ENCODE measurements at places on chromosomes 5 and 9.

DNA sequence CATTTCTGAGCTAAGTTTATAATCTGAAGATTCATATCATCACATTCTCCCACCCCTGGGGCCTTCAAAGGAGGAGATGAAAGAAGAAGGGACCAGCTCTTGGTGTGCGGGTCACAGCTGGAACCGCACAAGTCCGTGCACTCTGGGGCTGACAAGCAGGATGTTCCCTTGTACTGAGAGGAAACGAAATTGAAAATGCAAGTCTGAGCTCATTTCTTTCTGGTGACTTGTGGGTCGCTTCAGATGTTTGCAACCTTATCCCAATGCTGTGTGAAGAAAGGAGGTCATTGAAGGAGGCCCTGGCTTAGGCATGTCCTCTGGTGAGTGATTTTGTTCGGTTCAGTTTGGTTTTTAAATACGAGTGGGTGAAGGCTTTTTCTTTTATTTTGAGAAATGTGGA, 59.6 kb downstream of the C9orf152 start:
- no peak for DNase-seq

DNA sequence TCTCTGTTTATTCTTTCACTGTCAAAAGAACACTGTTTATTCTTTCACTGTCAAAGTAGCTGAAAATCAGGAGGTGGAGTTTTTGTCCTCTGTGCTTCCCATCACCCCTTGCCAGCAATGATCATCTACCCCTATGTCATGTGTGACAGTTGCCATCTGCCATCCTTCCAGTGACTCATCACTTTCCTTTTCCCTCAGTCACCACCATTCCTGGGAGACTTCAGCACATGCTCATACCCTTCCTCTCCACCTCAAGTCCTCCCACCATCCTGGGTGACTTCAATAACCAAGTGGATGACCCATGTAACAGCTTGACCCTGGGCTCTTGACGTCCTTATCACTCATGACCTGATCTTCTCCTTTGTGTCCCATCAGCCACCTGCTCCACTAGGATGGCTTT, 43.3 kb upstream of the RASEF start:
- DNase-seq, result no peak

GRCh38 chr9:22446589-22446949, at the start of gene DMRTA1:
Gene DMRTA1 (plus strand): TSS chr9:22446824. CDS start chr9:22447066, 242 bp downstream.
- no peak for DNase-seq

- DNase-seq, result no peak
These were observed 235.5 kb upstream of the CDH18 start for GRCh38 chr5:20223451-20223850.

DNA sequence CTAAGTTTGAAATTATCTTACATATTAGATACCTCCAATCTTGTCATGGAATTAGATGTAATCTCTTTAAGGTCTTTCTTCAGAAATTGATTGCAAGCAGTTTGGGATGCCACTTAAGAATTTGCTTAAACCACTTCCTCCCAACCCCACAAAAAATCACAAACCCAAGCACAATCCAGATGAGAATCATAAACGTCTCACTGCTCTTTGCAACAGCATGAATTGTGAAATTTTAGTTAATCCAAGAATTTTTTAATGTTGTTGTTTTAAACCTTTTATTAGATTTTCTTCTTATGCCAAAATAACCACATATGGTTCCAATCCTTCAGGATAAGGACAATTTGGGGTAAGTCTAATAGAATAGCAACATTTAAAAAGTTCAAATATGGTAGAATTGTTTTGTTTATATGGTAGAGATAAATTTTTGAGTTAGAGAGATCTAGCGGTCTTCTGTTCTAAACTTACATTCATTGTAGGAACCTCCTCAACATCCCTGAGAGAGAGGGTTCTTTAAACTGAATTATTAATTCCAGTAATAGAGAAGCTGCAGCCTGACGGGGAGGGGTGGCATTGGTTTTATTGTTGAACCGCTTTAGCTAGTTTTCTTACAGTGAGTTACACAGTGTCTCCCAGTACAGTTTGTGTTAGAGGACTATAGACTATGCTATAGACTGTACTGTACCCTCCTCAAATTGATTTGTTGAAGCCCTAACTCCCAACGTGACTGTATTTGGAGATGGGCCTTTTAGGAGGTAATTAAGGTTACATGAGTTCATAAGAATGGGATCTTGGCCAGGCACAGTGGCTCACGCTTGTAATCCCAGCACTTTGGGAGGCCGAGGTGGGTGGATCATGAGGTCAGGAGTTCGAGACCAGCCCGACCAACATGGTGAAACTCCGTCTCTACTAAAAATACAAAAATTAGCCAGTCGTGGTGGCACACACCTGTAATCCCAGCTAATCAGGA, 24.8 kb upstream of the IL6ST start:
- no peak for DNase-seq

- no peak for DNase-seq
These were observed 5.4 kb downstream of the CFAP90 start for GRCh38 chr5:7845557-7845956.

- no peak for DNase-seq
These were observed 2.6 kb upstream of the PRRC1 start for GRCh38 chr5:127514816-127515215.

DNA sequence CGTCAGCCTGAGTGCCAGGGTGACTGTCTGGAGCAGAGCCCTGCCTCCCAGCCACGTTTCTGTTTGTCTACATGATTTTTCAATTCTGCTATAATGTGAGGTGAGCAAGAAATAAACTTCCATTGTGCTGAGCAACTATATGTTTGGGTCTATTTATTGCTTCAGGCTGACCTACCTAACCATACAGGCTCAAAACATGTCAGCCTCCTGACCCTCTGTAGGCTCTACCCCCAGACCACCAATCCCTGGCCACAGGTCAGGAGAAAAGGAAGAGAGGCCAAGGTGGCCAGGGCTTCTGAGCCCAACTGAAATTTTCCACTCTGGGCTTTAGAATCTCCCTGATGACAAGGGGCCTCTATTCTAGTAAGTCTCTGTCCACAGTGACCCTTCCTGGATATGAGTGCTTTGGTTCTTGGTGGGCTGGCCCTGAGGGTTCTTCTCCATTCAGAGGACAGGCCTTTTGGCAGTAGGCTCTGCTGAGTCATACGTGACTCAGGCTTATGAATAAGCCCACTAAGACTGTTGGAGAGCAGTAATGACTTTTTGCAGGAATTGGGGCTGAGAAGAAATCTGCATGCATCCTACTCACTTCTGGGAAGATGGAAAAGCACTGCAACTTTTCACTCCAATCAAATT, 117.2 kb upstream of the TBCA start:
- no peak for DNase-seq

- no peak for DNase-seq
These were observed 40.0 kb upstream of the ORM1 start for GRCh38 chr9:114282926-114283325.

DNA sequence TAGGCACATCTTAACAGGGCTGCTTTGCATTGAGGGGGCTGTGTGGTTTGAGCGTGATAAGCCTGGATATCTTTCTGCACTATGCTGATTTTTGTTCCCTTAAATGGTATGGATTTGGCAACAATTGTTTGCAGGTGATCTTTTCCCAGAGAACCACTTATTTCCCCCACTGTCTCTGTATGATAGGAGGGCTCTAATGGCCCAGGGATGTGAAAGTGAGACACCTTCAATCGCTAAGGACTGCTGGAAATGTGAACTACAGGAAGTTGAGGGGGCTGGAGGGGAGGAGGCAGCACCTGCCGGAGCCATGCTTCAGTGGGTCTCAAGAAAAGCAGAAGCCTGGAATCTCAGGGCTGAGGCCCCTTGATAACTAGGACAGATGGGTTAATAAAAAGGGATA, 29.4 kb downstream of the SYK start:
- no peak for DNase-seq

- DNase-seq, result no peak
These were observed 201.1 kb upstream of the HAPLN1 start for GRCh38 chr5:83921666-83922193.

DNA sequence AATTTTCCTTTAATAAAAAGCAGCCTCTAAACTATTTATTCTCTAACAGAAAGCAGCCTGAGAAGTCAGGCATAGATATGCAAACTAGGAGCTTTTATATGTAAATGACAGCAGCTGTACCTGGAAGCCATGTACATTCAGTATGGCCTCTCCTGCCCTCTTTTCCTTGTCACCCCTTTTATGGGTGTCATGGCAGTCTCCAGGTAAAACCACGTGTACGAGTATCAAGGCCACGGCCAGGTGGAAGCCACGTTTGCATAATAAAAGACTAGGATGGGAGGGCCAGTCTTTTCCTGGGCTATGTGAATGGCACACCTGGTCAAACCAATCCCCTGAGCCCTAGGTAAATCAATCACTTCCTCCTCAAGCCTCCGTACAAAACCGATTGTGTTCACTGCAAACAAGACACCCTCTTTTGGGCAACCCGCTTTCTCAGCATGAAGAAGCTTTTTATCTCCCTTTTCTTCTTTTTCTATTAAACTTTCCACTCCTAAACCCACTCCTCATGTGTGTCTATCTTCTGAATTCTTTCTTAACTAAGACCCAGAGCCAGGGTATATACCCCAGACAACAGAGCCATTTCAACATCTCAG, 419.5 kb upstream of the CTNND2 start:
- no peak for DNase-seq

DNA sequence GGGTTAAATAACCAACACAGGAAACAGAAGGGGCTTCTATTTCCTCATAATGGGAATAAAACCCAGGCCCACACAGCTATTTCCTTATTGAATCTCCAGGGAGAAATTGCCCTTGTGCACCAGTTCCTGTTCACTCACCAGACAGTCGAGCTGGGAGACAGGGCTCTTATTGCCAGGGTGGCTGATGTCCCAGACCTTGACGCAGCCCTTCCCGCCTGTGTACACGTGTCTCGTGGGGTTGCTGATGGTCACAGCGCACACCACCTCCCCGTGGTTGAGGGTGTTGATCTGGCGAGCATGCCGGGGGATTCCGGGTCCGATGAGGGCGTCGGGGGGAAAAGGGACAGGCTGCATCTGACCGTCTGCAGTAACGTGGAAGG, 96.5 kb downstream of the TLE1 start:
- no peak for DNase-seq

DNA sequence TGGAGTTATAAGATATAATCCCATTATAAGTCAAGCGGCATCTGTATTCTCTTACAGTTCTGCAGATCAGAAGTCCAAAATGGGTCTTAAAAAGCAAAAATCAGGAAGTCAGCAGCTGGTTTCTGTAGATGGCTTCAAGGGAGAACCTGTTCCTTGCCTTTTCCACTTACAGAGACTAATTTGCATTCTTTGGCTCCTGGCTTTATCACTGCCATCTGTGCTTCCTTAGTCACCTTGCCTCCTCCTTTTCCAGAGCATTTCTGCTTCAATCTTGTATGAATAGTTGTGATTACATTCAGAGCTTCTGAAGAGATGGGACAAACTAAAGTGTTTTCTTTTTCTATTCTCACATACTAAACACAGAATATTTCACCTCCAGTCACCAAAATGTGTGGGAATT, 647.3 kb upstream of the GRAMD2B start:
- no peak for DNase-seq

GRCh38 chr9:128372784-128373183, 1.6 kb downstream of the URM1 start:
- DNase-seq, result no peak

DNA sequence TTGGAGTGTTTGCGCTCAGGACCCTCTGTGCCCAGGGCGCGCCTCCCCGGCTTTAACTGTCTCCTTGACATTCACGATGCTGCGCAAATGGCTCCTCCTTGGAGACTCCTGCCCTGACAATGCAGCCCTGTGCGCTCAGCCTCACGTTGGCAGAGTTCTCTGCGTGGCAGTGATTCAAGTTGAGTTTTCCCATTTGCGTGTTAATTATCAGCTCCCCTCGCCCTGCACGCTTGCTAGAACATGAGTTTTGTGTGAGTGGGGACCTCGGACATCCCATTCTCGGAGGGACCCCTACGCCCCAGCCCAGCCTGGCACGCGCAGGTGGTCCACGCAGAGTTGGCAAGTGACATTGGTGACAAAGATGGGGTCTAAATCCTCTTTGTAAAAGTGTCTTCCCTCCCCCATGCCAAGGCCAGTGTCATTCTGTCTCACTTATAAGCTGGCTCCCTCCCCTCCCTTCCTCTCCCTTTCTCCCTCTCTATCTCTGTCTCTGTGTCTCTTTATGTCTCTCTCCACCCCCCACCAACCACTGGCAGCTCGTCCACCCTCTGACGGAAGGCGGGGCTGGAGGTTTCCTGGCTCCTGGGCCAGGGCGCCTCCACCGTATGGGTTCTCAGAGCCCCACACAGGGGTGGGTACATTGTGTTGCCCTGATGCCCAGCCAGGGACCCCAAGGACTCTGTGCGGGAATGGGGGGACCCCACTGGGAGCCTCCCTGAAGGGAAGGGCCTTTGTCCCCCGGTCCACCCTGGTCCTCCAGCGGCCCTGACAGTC, 169.3 kb downstream of the OLFM1 start:
- no peak for DNase-seq
